HL-60 (cell line): ENCODE measurements at places on chromosomes 7 and 10.

GRCh38 chr7:134752006-134752760 is 27.3 kb upstream of the CALD1 start:
- no peak for DNase-seq

GRCh38 chr7:28125431-28126409 is 54.9 kb downstream of the JAZF1 start:
- DNase-seq, result no peak

- DNase-seq, result no peak
Measured at GRCh38 chr7:5232874-5233273, 42.8 kb downstream of the WIPI2 start.

DNA sequence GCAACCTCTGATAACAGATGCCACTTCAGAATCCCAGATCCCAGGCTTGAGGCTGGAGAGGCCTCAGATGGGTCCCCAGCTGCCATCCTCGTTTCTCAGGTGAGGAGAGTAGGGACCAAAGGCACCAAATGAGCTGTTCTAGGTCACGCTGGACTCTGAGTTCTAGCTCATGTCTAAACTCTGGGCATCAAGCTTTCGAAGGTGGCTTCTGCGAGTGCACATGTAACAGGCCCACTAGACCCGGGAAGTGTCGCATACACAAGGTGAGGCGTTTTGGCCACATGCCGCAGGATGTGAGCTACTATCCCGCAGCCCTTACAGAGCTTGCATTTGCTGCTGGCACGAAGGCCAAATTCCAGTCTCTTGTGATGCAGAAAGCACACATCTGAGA is 355.1 kb upstream of the SHH start:
- no peak for DNase-seq

DNA sequence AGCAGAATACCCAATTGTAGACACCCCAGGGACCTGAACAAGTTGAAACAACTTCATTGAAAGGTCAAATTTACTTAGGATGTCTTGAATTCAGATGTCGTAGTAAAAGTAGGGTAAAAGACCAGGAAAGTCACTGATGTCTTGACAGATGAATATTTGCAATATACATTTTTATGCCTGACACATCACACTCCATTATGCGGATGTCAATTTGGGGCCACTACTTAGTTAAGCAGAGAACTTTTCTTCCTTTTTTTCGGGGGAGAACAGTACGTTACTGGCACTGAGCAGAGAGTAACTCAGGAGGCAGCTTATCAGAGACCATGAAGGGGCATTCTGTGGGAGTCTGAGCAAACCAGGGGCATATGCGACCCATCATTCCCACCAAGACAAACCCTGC is 4.9 kb downstream of the ITGA8 start:
- no peak for DNase-seq

GRCh38 chr7:1651891-1652290 is 18.2 kb upstream of the ELFN1 start:
- DNase-seq, result no peak

DNA sequence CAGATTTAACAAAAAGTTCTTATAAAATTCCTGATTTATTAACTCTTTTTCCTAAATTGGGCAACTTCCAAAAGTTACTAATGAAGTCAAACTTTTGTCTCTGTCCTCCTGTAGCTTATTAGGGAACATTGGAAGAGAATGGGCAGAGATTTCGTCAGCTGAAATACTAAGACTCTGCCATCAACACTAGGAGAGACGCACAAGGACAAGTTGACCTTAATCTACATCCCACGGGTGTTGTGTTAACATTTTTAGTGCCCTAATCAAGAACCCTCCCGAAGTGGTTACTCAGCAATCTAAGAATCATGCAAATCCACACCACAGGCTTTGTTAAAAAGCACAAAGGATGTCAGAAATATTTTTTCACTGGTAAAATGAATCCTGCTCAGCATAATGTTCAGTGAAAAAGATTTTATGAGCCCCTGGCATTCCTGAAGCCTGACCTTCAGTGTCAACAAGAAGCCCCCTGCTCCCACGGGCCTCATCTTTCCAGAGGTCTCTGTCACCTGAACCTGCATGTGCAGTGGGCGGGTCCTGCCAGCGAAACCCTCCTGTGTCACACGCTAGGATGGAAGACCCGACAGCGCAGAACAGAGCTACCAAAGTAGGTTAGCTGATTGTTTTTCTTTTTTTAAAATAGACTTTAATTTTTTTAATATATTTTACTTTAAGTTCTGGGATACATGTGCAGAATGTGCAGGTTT is 70.6 kb upstream of the AKR1E2 start:
- no peak for DNase-seq

- no peak for DNase-seq
Measured at GRCh38 chr7:3978839-3979238, 677.8 kb downstream of the SDK1 start.
